ENCODE measurements at places on chromosomes 4 and X.

- no peak for DNase-seq
Measured at GRCh38 chrX:48470110-48470832, at the start of gene SLC38A5. Gene SLC38A5 (minus strand): TSS chrX:48470260. CDS start chrX:48467924, 2,336 bp downstream.

- DNase-seq, result no peak
Measured at GRCh38 chr4:38371391-38371851, 292.6 kb upstream of the KLF3 start.

DNA sequence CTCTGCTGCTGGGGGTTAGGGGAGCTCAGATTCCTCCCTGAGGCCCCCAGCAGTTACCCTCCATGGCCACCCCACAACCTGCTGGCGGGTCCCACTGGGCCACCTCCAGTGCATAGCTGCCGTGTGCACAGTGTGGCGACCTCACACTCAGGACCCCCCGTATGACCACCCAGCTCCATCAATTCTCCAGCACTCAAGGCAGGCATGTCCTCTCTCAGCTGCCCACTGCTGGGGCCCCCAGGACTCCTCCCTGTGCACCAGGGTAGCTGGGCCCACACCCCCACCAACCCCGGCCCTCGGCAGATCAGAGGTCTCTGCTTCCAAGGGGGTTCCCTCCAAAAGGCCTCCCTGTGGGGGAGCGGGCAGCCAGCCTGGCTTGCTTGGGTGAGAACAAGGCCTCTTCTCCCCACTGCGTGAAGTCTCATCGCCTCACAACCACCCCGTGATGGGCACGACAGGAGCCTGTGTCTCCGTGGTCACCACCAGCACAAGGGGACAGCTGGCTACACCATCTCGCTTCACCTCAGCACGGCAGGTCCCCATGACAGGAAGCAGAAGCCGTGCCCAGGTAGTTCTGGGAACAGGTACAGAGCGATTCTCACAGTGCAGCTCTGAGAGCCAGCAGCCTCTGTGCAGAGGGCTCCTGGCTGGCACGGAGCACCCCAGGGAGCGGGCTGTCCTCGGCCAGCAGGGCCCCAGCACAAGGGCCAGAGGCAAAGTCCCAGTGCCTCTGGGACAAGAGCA, 4.6 kb upstream of the HAUS3 start:
- no peak for DNase-seq

DNA sequence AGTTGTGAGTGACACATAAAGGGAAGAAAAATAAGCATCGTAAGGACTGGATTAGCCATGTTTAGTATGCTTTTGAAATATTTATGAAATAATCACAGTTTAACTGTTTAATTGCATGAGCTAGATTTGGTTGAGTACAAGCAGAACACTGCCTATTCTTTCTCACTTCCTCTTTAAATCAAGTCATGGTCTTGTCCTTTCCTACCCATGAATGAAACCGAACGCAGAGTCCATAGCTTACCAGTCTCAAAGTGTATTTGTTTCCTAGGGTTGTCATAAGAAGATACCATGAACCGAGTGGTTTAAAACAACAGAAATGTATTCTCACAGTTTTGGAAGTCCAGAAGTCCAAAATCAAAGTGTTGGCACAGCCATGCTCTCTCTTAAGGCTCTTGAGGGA, 684.0 kb upstream of the MAGEB2 start:
- no peak for DNase-seq

- no peak for DNase-seq
Measured at GRCh38 chr4:122762520-122762919, 30.0 kb downstream of the BBS12 start.

GRCh38 chrX:109920325-109920724, 82.6 kb upstream of the TMEM164 start:
- no peak for DNase-seq

- DNase-seq, result no peak
Measured at GRCh38 chr4:17630228-17630627, 15.8 kb downstream of the MED28 start.

DNA sequence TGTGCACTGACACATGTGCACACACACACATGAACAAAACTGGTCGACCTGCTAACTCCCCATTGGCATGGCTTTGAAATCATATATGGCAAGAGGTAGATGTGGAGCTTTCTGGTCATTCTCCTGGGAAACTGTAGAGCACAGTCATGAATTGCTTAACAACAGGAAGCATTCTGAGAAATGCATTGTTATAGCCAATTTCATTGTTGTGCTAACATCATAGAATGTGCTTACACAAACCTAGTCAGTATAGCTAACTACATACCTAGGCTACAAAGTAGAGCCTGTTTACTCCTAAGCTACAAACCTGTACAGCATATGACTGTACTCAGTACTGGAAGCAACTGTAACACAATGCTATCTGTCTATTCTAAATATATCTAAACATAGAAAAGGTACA, 134.2 kb upstream of the SH3RF1 start:
- no peak for DNase-seq

- DNase-seq, result no peak
Measured at GRCh38 chr4:140213116-140213515, 59.1 kb upstream of the MAML3 start.

DNA sequence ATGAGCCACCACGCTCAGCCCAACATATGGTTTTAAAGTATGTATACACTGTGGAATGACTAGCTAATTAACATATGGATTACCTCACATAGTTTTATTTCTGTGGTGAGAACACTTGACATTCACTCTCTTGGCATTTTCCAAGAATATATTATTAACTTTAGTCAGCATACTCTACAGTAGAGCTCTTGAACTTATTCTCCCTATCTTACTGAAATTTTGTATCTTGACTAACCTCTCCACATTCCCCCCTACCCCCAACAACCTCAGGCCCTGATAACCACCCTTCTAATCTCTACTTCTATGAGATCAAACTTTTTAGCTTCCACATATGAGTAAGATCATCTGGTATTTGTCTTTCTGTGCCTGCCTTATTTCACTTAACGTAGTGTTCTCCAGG, 38.6 kb upstream of the AGA start:
- DNase-seq, result no peak

DNA sequence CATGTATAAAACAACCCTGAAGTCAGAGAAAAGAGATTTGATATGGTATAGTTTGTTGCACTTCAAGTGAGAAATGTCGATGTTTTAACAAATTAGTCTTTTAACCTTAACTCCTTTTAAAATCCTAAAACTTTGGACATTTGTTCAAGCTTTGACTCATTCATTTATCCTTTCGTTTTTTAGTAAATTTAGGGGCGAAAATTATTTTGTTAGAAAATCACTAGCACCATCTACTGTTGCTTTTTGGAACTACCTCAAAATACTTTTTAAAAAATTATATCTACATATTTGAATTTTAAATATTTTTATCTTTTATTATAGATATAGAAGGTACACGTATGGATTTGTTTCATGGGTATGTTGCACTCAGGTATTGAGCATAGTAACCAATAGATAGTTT, 165.1 kb upstream of the POF1B start:
- no peak for DNase-seq

- no peak for DNase-seq
Measured at GRCh38 chr4:16812041-16812440, 86.4 kb downstream of the LDB2 start.

DNA sequence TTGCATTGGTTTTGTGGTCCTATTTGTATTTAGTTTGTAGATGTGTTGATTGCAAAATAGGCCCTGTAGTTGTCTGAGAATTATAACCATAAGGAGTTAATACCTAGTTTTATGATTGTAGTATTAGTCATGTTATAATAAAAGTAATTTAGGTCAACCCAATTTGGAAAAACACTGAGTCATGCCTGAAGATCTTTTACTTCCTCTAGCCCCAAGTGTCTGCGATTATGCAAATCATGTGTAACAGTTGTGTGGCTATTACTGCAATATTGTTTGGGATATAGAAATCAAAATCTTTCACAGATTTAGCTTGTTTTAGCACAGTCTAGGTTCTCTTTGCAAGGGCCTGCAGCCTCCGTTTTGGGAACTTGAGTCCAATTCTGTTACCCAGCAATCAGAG, 12.6 kb downstream of the SRD5A3 start:
- DNase-seq, result no peak

DNA sequence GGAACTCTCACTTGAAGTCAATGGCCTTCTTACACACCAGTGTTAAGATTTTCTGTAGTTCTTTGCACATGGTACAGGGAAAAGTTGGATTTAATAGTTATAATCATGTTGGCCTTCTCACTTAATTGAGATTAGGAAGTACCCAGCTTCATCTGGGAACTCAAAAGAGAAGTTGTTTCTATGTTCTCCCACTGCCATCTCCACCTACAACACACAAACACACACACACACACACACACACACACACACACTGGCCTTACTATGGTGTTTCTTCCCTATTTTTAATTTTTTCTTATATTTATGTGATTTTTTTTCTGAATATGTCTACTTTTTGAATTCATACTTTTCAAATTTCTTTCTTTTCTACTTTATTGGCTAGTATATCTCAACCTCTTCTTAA, 10.0 kb upstream of the CHIC2 start:
- no peak for DNase-seq

GRCh38 chr4:156959298-156959702, 12.3 kb downstream of the PDGFC start:
- DNase-seq, result no peak

DNA sequence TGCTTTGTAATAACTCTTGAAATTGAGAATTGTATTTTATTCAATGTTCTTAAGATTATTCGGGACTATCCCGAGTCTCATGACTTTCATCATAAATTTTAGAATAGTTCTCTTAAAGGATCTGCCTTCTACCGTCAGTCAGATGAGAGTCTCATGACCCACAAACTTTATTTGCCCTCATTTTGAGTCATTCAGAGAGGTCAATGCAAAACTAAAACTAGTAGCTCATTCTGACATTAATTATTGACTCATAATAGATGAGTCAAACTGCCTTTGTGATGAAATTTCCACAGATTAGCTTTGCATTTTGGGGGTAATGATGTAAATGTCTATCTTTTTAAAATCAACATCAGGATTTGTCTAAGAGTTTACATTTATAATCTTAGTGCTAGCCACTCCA, 1527.3 kb downstream of the TECRL start:
- DNase-seq, result no peak

DNA sequence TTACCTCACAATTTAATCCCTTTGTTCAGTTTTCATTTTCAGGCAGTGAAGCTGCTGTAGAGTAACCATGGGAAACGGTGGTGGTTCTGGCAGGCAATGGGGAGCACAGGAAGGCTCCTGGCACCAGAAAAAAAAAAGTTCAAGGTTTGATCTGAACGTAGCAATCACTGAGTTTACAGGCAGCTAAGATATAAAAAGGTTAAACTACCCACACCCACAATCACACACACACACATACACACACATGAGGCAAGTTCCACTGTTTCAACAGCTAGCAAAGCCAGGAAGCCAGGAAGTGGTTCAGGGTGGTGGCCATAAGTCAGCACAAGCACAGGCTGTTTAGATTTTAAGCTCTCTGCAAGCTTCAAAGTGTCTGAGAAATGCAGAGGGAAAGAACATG, at the start of gene SULT1B1:
SULT1B1 (minus strand) TSS at position 166 of the 400 bp plus-strand sequence. CDS start 5,403 bp downstream, outside the sequence.
- DNase-seq, result no peak

GRCh38 chrX:113726898-113727297, 857.0 kb upstream of the HTR2C start:
- no peak for DNase-seq

DNA sequence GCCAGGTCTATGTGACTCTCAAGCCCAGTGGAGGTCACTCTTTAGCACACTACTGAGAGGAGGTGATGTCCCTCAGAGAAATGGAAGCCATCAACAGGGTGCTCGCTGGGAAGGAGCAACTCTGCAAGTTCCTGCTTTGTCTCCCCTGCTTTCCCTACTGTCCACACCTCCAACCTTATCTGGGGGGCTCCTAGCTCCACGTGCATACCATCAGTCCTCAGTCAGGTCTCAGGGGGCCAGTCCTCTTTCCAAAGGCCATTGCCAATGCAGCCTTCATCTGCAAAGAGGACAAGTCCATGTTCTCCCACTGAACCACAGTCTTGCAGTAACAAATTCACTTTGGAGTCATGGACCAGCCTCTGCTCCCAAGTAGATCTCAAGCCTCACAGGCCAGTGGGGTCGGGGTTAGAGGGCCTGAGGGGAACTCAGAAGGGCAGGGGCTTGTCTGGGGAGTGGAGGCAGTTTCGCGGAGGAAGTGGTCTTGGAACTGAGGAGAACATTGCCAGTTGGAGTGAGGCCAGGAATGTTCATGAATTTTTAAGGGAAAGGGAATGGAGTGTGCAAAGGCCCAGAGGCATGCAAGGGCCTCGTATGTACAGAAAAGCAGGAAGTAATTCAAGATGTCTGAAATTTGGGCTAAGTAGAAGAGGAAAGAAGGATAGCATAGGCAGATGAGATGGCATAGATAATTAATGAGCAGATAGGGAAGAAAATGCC, 8.9 kb downstream of the RTL5 start:
- no peak for DNase-seq

GRCh38 chr4:57125996-57126395, 15.8 kb upstream of the IGFBP7 start:
- no peak for DNase-seq

DNA sequence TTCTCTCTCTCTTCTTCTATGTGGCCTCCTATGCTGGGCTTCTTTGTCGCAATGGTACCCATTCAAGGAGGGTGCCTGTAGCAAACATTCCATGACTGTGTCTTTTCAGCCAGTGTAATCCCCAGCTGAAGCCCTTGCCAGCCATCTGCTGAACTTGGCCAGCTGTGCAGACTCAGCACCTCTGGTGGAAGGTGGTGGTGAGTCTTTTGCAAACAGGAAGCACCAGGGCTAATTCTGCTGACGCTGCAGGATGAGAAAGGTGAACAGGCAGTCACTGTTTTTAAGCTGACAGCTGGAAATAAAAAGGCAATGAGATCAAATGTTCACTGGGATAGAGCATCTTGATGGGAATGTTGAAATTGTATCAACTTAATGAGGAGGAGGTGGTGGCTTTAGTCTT, 298.7 kb upstream of the CLNK start:
- DNase-seq, result no peak

- DNase-seq, result no peak
Measured at GRCh38 chrX:11341274-11342201, 48.3 kb downstream of the AMELX start.

- no peak for DNase-seq
Measured at GRCh38 chr4:121551271-121551670, 145.5 kb downstream of the ANXA5 start.

DNA sequence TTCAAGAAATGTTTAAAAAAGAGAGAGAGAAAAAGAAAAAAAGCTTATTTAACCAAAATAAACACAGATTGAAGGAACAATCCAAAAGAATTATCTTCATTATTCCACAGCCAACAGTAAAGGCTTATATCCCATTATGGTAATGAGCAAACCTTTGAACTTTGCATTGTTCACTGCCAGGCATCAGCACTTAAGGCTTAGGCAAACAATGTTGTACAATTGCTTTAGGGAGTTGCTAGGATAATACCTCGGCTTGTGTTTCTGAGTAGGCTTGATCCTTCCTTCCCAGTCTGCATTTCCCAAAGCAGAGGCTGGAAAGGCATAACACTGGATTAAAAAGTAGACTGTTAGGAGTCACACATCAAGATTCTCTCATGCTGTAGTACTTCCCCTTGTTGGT, 352.7 kb upstream of the IGFBP7 start:
- no peak for DNase-seq

GRCh38 chr4:143343276-143343831, 6.7 kb downstream of the GAB1 start:
- no peak for DNase-seq

- DNase-seq, result peak; percentile 15
Measured at GRCh38 chr4:84965553-84966381, 723 bp downstream of the WDFY3 start.
